T-helper 22 cell (primary cell): ENCODE measurements at places on chromosomes 6 and 20.

DNA sequence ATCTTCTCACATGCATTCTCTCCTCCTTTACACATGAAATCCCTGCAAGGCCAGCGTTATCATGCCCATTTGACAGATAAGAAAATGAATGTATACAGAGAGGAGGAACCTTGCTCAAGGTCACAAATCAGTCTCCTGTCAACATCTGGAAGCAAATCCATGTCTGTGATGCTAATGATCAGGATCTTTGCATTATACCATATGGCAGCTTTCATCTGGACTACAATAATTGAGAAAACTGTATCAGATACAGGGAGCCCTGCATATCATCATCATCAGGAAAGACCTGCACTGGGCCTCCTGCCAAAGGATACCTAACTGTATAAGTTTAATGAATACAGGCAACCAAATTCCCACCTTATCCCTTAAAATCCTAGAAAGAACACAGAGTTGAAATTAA lies 213.7 kb downstream of the PTPRT start:
- no peak for DNase-seq

GRCh38 chr20:45350217-45350616 lies 2.0 kb upstream of the SDC4 start:
- no peak for DNase-seq

GRCh38 chr6:166341977-166342348 lies 382 bp downstream of the SFT2D1 start:
- DNase-seq, result no peak

- DNase-seq, result no peak
Measured at GRCh38 chr20:40806929-40807820, 118.1 kb upstream of the MAFB start.

DNA sequence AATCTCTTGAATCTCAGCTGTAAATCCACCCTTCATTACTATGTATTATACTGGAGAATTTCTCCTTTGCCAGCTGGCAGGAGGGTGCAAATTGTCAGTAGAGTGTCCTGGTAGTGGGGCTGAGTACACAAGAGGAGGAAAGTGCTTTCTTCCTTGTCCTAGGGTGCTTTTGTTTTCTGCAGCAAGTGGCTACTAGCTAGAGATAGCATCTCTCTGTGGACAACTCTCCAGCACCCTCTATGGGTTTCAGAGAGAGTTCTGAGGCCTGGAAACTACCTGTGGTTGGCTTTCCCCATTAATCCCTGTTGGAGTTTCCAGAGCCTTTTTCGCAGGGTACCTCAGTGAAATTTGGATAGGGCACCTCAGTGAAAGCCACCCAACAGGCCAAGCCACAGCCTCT lies 422.5 kb upstream of the RGS17 start:
- DNase-seq, result no peak

DNA sequence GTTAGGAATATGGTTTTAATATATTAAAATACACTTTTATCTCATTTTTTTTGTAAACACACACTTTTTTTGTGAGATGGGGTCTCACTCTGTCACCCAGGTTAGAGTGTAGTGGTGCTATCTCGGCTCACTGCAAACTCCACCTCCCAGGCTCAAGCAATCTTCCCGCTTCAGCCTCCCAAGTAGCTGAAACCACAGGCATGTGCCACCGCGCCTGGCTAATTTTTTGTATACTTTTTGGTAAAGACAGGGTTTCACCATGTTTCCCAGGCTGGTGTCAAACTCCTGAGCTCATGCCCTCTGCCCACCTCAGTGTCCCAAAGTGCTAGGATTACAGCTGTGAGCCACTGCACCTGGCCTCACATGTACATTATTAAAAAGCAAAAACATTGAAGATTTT lies 10.8 kb downstream of the IPCEF1 start:
- DNase-seq, result no peak
